NB4 (cell line): ENCODE measurements at places on chromosomes 16 and 17.
A peak's percentile ranks its signal among the peaks of the same experiment; 100 is the strongest.

GRCh38 chr16:6861815-6862477 lies 470.7 kb upstream of the RBFOX1 start:
- DNase-seq = no peak

- no peak for DNase-seq
Observed at GRCh38 chr16:79110242-79110641, 490.3 kb downstream of the MAF start.

GRCh38 chr16:86016201-86016965 lies 117.4 kb downstream of the IRF8 start:
- peak; percentile 83 for DNase-seq

- no peak for DNase-seq
Observed at GRCh38 chr17:17626840-17627239, 35.3 kb upstream of the PEMT start.

GRCh38 chr17:75856062-75856756 lies 1.1 kb upstream of the WBP2 start:
- DNase-seq = no peak

GRCh38 chr16:81451753-81452680 lies 7.4 kb downstream of the CMIP start:
- DNase-seq = peak; percentile 83

- DNase-seq = no peak
Observed at GRCh38 chr17:30443721-30444120, 33.5 kb upstream of the GOSR1 start.

DNA sequence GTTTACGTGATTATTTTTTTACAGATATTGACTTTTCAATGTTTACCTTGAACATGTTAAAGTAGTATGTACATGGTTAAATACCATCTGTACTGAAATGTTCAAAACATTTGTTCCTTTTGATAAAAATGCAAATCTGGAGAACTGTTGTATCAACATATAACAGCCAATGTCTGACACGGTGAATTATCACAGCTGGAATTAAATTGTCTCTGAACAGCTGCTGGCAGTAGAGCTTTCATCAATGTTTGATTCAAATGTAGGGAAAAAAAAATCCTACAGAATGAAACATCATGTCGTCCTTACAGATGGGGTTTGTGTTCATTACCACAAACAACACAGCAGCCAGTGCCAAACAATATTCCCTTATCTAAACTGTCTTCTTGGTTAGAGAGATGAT lies 79.9 kb downstream of the TOX3 start:
- DNase-seq = no peak

DNA sequence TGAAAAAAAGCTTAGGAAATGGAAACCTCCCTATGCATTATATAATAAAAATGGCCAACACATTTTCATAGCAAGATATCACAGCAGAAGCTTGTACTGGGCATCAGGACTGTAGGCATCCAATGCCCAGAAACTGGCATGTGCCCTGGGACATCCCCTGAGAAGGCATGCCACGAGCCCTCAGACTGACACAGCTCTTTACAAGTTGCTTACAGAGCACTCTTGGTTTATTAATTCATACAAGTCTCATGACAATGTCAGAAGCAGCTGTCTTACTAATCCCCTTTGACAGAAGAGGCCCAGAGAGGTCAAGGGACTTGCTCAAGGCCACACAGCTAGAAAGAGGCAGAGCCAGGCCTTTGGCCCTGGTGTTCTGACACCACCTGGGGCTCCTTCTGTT lies 5.6 kb upstream of the CCL2 start:
- DNase-seq = peak; percentile 24

GRCh38 chr16:5108505-5109158 lies 11.0 kb upstream of the EEF2KMT start:
- no peak for DNase-seq

DNA sequence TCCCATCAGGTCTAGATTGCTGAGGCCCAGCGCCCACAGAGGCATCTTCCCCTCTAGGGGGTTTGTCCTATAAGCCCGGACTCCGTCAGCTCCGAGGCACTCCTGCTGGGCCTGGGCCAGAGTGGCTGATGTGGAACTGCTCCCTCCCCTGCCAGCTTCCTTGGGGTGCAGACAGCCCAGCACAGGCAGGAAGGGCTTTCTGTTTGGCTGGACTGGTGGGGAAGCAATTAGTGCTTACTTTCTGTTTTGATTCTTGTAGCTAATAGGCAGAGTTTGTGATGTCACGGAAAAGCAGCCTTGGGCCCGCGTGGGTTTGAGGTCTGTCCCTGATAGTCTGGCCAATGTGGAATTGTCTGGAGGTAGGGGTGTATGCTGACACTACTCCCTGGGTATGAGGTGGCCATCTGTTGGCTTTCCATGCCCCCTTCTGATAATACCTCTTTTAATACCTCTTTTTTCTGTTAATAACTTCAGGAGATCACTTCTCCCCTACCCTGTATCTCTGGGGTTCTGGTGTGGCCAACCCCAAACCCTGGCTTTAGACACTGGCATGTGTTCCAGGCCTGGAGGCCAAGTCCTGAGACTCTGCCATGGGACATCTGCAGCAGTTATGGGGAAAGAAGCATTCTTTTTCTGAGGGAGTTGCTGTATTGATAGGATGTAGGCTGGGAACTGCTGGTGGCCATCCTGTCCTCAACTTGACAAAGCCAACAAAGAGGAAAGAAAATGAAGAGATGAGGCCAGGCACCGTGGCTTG lies 190.9 kb downstream of the RAB11FIP4 start:
- DNase-seq = peak; percentile 72

GRCh38 chr16:85583491-85584181 lies 29.5 kb upstream of the GSE1 start:
- DNase-seq = no peak

GRCh38 chr16:51392521-51393187 lies 241.6 kb upstream of the SALL1 start:
- no peak for DNase-seq

DNA sequence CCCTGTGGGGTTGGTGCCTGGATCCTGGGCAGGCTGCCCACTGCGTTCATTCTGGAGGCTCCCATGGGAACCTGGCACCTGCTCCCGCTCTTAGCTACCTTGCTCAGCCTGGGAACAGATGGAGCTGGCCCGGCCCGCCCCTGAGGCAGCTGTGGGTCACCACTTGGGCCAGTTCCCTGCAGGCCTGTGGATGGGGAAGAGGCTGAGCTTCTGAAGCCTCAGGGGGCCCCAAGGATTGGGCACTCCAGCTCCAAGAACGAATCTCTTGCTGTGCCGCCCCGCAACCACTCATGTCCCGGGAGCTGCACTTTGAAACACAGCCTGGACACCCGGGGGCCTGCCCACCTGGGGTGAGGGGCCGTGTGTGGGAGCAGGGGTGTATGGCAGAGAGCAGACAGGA lies 37.7 kb downstream of the BAHCC1 start:
- DNase-seq = no peak

GRCh38 chr17:67415291-67415690 lies 38.2 kb downstream of the PITPNC1 start:
- no peak for DNase-seq

GRCh38 chr16:57324749-57325148 lies 33.8 kb upstream of the CCL22 start:
- no peak for DNase-seq

- DNase-seq = no peak
Observed at GRCh38 chr16:337437-337836, 15.1 kb downstream of the AXIN1 start.

GRCh38 chr16:85172455-85173145 lies 60.3 kb upstream of the CIBAR2 start:
- peak; percentile 57 for DNase-seq

DNA sequence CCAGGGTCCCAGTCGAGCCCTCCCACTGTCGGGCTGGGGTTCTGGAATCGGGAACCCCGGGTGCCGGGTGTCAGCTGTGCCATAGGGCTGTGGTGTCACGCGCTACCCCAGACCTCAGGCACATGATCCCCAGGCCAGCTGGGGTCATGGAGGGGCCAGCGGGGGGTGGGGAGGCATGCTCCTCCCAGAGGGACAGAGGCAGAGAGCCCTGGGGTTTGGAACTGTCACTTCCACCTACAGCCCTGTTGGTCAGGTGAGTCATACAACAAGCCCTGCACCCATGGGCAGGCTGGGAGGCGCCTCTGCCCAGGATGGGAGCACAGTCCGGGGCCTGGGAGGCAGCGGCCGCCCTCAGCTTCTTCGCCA lies 63.0 kb downstream of the BAIAP2 start:
- DNase-seq = peak; percentile 82

GRCh38 chr17:61305024-61305423 lies 94.6 kb upstream of the TBX2 start:
- DNase-seq = no peak

GRCh38 chr17:75516619-75517296 lies 430 bp downstream of the TSEN54 start:
- DNase-seq = peak; percentile 60

DNA sequence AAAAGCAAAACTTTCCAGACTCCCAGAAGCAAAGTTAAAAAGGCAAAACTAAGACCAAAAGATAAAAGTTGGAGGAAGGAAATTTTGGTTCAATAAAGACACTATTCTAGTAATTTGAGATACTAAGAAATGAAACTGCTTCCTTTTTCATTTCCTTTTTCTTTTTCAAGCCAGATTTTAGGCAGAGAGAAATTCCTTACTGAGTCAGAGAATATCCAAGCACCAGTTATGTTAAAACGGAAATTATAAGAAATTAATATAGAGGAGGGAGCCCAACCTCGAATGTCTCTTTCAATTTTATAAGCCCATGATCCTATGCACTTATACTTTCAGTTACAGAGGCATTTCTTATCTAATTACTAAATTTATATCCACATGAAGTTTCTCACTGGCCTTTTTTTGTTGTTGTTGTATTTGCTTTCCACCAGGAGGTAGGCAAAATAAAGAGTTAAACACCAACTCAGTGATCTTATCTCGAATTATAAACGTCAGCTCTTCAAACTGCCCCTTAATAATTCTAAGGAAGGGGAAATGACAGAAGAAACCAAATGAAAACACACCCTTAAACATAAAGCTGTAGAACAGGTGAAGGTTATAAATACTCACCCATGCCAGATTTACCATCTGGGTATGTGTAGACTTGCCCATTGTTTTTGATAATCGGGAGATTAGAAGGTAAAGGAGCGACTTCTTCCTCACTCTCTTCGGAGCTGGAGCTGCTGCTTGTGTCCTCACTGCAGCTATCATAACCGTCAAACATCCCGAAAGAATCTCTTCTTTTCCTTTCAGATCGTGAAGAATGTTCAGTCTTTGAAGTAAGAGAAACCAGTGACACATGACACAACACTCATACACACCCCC lies 35.2 kb downstream of the MBTD1 start:
- no peak for DNase-seq

DNA sequence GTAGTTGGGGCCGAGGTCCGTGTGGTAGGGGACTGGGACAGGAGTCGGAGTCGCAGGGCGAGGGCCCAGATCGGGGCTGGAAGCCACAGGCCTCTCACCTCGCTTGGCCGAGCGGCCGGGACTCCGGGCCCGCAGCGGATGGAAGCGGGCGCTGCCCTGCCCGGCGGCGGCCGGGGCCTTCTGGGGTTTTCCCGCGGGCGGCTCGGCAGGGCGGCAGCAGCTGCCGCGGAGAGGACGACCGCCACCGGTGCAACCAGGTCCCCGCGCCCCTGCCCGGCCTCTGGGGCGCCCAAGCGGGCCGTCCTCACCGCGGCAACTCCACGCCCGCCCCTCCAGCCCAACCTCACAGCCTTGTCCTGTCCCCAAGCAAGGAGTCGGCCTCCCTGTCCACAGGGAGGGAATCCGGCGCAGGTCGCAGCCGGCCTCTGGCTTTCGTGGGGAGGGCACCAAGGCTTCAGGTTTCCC lies 15.6 kb upstream of the UTP6 start:
- no peak for DNase-seq

GRCh38 chr16:57372372-57373116 lies at the start of gene CX3CL1:
TSS of gene CX3CL1 (plus strand) at chr16:57372490. CDS start at chr16:57372569, 79 bp downstream.
- no peak for DNase-seq

GRCh38 chr16:23952128-23952970 lies 116.6 kb downstream of the PRKCB start:
- peak; percentile 91 for DNase-seq

- no peak for DNase-seq
Observed at GRCh38 chr17:2188971-2189630, 114.5 kb downstream of the SMG6 start.

DNA sequence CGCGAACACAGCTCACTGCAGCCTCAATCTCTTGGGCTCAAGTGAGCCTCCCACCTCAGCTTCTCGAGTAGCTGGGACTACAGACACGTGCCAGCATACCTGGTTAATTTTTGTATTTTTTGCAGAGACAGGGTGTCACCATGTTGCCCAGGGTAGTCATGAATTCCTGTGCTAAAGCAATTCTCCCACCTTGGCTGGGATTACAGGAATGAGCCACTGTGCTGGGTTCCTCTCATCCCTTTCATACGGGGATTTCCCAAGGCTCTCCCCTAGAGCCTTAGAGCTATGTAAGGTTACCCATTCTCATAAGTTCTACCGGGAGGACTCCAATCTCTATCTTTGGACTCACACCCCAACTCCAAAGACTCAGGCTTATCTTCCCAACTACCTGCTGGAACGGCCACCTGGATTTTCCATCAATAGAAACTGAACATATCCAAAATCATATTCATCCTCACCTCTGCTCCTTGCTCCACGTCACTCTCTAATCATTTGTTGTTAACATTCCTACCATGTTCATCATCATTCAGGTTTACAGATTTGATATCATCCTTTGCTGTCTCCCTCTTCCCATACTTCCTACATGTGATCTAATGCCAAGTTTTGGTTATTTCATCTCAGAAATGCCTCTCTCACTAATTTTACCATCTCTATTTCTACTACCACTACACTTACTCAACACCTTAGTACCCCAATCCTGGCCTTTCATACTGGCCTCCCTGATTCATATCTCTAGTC lies 92.5 kb downstream of the NCOR1 start:
- no peak for DNase-seq
